ENCODE measurements at places on chromosomes 7 and 10.

- no peak for DNase-seq
Measured at GRCh38 chr7:158821171-158822031, 7.9 kb downstream of the ESYT2 start.

- DNase-seq: no peak
Measured at GRCh38 chr10:112244197-112244596, 39.0 kb upstream of the TECTB start.

GRCh38 chr10:17019696-17020095 lies 109.9 kb downstream of the CUBN start:
- DNase-seq: no peak

- DNase-seq: no peak
Measured at GRCh38 chr7:106788637-106789036, 76.4 kb upstream of the PIK3CG start.

DNA sequence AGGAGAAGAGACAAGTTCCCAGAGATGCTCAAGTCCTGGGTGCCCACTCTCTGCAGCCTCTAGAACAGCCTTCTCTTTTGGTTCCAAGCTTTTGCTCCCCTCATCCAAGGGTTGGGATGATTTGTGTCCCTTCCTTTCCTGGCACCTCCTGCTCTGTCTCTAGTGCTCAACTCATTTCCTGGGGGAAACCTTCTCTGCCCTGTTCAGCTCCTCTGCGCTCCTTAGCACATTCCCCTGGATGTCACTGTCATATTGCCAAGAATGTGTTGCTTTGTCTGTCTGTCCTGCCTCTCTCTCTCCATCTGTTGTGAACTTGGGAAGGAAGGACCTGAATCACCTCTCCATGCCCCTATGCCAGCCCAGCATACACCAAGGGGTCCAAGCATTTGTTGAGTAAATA lies 5.1 kb upstream of the LBX1 start:
- DNase-seq: no peak

- no peak for DNase-seq
Measured at GRCh38 chr10:3102720-3103427, 35.5 kb downstream of the PFKP start.

- DNase-seq: no peak
Measured at GRCh38 chr7:77800158-77800557, 1.6 kb downstream of the PHTF2 start.

GRCh38 chr7:2613098-2613930 lies 18.5 kb upstream of the TTYH3 start:
- no peak for DNase-seq

- DNase-seq: no peak
Measured at GRCh38 chr7:18520450-18521235, 25.1 kb downstream of the HDAC9 start.

- DNase-seq: no peak
Measured at GRCh38 chr10:123140164-123140982, 4.6 kb downstream of the HMX3 start.

GRCh38 chr7:51080216-51080615 lies 236.4 kb downstream of the COBL start:
- no peak for DNase-seq

GRCh38 chr7:87170828-87171227 lies 18.6 kb downstream of the DMTF1 start:
- DNase-seq: no peak

DNA sequence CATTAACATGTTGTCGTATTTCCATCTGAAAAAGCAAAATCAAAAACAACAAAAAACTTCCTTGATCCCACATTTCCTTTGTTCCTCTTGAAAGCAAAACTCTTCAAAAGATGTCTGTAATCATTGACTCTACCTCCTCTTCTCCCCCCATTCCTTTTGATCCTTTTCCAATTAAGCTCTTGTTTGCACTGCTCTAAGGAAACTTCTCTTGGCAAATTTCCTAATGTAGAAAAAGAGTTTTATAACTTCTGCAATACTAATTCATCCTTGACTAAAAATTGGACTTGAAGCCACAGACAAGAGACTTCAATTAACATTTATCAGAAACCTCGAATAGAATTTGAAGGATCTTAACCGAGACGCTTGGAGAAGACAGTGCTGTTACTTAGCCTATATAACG lies 317.1 kb upstream of the SEMA3C start:
- no peak for DNase-seq

GRCh38 chr7:78315119-78315518 lies 516.5 kb downstream of the PHTF2 start:
- no peak for DNase-seq

GRCh38 chr7:142790555-142790954 lies 19.8 kb downstream of the PRSS2 start:
- DNase-seq: no peak

DNA sequence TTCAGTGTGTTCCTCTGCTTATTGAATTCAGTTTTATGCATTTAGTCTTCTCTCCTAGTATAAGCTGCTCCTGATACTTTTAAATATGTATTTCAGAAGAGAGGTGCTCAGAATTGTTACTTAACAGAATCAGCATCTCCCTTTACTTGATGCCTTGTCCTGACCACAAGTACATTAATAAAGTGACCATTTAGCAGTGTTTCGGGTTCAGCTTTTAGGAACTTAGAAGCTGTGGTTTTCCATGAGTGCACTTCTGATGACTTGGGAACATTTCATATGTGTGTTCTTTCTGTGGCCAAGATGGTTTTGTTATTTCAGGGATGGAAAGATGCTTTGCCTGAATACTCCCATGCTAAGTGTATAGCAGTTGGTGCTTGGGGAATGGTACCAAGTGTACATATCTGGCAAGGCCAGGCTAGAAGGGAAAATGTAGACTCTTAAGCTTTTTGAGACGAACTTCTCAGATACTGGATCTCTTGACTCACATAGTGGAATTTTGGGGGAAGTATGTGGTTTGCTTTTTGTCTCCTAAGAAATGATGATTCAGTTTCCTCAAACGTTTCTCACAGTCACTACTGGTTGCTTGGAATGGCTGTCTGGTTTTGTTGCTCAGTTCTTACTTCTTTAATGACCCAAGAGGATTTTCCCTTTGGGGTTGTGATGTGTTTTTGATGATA lies 17.2 kb downstream of the SGPL1 start:
- DNase-seq: no peak

DNA sequence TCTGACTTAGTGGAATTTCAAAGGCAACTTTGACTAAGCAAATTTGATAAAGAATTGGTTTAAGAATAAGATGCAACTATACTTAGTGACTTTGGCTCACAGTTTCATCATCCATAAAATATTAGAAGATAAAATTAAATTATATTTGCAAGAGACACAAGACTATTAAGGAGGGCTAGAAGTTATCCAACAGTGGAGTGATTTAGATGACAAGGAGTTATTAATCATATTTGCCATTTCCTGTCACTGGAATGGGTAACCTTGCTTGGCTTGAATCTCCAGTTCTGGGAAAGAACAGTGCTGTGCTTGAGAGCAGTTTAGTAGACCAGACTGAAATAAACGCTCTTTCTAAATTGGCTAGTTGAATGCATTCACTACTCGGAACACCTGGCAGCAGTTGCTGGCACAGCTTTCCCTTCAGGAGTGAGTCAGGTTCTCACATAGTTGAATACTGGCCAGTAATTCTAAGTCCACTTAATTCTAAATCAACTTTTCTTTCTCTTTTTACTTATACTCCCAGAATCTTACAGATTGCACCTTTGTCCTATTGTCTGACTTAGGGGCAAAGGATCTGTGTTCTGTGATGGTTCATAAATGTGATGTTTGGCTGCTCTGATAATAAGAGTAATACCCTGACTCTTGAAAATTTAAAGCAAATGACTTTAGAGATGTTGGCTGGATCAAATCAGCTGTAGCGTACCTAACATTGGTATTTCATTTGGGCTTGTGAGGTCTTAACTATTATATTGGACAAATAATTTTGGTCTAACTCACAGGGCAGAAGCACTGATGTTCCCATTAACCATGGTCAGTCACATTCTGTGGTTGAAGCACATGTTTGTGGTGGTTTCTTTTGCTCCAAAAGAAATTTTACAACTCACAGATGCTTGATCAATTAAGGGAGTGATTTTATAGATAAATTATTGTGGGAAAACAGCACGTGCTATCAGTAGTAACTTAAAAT lies 16.6 kb downstream of the STMP1 start:
- no peak for DNase-seq

GRCh38 chr10:114631666-114632417 lies 26.2 kb downstream of the ABLIM1 start:
- no peak for DNase-seq

DNA sequence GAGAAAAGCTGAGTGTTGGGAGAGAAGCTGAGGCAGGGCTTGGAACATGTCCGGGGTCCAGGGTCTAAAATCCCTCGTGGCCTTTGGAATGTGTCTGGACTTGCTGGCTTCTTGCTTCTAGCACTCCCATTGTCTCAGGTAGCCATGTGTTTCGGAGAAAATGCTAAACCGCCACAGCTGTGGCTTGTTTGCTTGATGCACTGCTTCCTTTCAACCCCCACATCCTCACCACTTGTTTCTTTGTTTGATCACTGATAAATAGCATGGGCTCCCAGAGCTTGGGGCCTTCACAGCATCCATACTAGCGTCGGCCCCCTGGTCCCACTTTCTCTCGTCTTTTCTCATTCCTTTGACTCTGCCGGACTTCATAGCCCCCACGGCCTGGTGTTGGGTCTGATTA lies 102.7 kb downstream of the ANKRD26 start:
- DNase-seq: no peak

- no peak for DNase-seq
Measured at GRCh38 chr7:101880282-101881054, 63.0 kb downstream of the CUX1 start.

GRCh38 chr7:157044147-157044687 lies 33.8 kb upstream of the MNX1 start:
- no peak for DNase-seq

- no peak for DNase-seq
Measured at GRCh38 chr7:98985945-98986344, 107.6 kb downstream of the TRRAP start.

- peak; percentile 32 for DNase-seq
Measured at GRCh38 chr10:132448248-132448731, 51.3 kb downstream of the PWWP2B start.

- DNase-seq: no peak
Measured at GRCh38 chr10:132701099-132701845, 84.7 kb downstream of the NKX6-2 start.
